Amygdala (tissue), 56 donors: ENCODE measurements at places on chromosomes 6 and 20.

GRCh38 chr20:4084096-4084495 is 68.7 kb upstream of the RNF24 start:
- DNase-seq, result no peak

GRCh38 chr6:55957961-55958422 is 82.6 kb upstream of the BMP5 start:
- DNase-seq, result no peak

- no peak for DNase-seq
These were observed 1.0 kb downstream of the CALHM6 start for GRCh38 chr6:116461932-116462885.

- DNase-seq, result no peak
These were observed 35.7 kb downstream of the COL11A2 start for GRCh38 chr6:33156561-33156960.

GRCh38 chr6:137873273-137873762 is 6.3 kb downstream of the TNFAIP3 start:
- DNase-seq, result no peak

GRCh38 chr6:79954849-79955248 is 7.5 kb upstream of the ELOVL4 start:
- DNase-seq, result no peak

- peak; percentile 68 for DNase-seq
These were observed 19.3 kb downstream of the JARID2 start for GRCh38 chr6:15264902-15265761.

- DNase-seq, result no peak
These were observed 87.5 kb downstream of the SYNJ2 start for GRCh38 chr6:158068893-158069799.

- DNase-seq, result no peak
These were observed 27.7 kb downstream of the MAP3K5 start for GRCh38 chr6:136764517-136764993.

- DNase-seq, result no peak
These were observed 14.2 kb upstream of the TNFAIP3 start for GRCh38 chr6:137852811-137853210.

DNA sequence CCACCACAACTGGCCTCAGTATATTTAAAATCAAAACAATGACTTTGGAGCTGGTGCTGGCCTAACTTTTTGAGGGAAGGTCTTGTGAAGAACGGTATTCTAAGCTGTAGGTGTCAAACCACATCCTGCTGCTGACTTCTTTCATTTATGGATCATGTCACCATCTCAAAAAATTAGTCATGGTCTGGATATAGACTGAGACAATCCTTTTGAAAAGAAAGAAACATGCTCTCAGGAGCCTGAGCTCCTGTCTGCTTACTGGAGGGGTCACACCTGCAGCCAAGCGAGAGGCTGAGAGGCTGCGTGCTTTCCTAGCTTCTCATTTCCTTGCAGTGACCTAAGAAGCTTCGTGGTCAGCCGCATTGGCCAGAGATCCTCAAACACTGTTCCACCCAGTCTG is 55.2 kb downstream of the TIAM2 start:
- no peak for DNase-seq

- peak; percentile 6 for DNase-seq
These were observed 945 bp downstream of the FAXC start for GRCh38 chr6:99348288-99349170.

- DNase-seq, result no peak
These were observed 1.8 kb downstream of the GABRR1 start for GRCh38 chr6:89215391-89215790.

DNA sequence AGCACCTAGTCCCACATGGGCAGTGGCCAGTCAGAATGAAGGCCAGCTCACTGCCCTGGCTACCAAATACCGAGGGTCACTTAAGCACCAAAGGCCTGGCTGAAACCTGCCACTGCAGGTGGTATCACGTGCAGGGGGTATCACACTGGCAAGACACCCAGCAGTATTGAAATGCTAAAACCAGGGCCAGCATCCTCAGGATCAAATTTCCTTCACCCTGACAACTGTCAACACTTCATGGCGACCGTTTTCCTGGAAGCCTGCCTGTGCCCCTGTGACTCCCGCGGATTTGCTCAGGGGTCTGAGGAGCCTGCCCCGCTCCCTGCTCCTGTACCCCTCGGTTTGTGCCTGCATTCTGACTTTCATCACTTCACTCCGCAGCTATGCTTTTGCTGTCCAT is 151.1 kb downstream of the TTLL2 start:
- no peak for DNase-seq

- no peak for DNase-seq
These were observed 300.5 kb downstream of the KCNQ5 start for GRCh38 chr6:72922401-72922800.

DNA sequence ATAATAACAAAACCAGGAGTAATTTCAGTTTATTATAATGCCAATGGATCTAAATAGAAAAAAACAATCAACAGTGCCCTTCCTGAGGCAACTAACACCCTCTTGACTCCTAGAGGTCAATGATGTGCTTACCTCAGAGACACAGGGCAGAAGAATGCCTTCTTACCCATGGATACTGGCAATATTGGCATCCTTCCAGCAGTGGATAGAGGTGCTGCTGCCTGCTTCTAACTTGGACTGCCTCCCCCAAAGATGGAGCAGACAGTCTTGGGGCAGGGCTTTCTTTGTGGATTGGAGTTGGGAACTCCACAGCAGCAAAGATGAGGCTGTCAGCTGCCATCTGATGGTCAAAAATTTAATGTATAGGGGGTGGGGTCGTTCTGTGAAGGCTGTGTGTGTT is 78.7 kb downstream of the AK9 start:
- no peak for DNase-seq
